ENCODE measurements at places on chromosomes 4 and X. TPM values are rescaled to one million over a fixed set of nuclear protein-coding genes. Genes with fewer than 3 reads are reported as not detected.

GRCh38 chr4:108570993-108571569 lies 49.3 kb upstream of the RPL34 start:
- H3K4me3 ChIP-seq: no peak overlapping the region
- H3K4me1 ChIP-seq: peaks cover 27% of the 10 kb centered on the region
- H3K27ac ChIP-seq: no peak overlapping the region
- DNase-seq: no peak

Gene PRDX4
- total RNA-seq: 17.0 TPM

DNA sequence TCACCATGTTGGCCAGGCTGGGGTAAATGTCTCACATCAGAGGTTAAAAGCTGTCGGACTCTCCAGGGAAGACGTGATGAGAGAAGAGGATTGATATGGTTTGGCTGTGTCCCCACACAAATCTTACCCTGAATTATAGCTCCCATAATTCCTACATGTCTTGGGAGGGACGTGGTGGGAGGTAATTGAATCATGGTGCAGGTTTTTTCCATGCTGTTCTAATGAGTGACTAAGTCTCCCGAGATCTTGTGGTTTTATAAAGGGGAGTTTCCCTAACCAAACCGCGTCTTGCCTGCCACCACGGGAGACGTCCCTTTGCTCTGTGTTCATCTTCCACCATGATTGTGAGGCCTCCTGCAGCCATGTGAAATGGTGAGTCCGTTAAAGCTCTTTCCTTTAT lies 64.4 kb downstream of the ASMT start:
- peak overlapping the region; percentile 27 for H3K27ac ChIP-seq
- H3K27me3 ChIP-seq: no peaks in the 10 kb centered on the region
- H3K36me3 ChIP-seq: peaks cover 37% of the 10 kb centered on the region
- DNase-seq: no peak
- no peak overlapping the region for H3K4me3 ChIP-seq
- peaks cover 18% of the 10 kb centered on the region for H3K4me1 ChIP-seq

GRCh38 chr4:153527690-153528089 lies 61.5 kb downstream of the TMEM131L start:
- DNase-seq: no peak
- H3K27ac ChIP-seq: peak overlapping the region; percentile 93
- H3K27me3 ChIP-seq: no peaks in the 10 kb centered on the region
- peaks cover 82% of the 10 kb centered on the region for H3K4me1 ChIP-seq
- peaks cover 23% of the 10 kb centered on the region for H3K36me3 ChIP-seq

- no peak overlapping the region for H3K27ac ChIP-seq
- no peaks in the 10 kb centered on the region for H3K36me3 ChIP-seq
- no peaks in the 10 kb centered on the region for H3K4me1 ChIP-seq
- H3K27me3 ChIP-seq: peaks cover 6% of the 10 kb centered on the region
Measured at GRCh38 chr4:82517043-82517442, 44.7 kb downstream of the TMEM150C start.

GRCh38 chr4:10684631-10685030 lies at the start of gene CLNK:
Gene CLNK (minus strand): TSS chr4:10684768. CDS start chr4:10667869, 16,899 bp downstream.
- H3K4me1 ChIP-seq: peaks cover 8% of the 10 kb centered on the region
- peak within 1 kb of the TSS; percentile 26 for H3K4me3 ChIP-seq
- H3K27ac ChIP-seq: no peak within 1 kb of the TSS
- DNase-seq: no peak
- H3K36me3 ChIP-seq: peaks cover 5% of the 10 kb centered on the region
- peaks cover 3% of the 10 kb centered on the region for H3K27me3 ChIP-seq

GRCh38 chrX:15785176-15785750 lies 5.0 kb upstream of the ZRSR2 start:
- DNase-seq: no peak
- no peak overlapping the region for H3K4me3 ChIP-seq
- no peak overlapping the region for H3K27ac ChIP-seq
- H3K27me3 ChIP-seq: no peaks in the 10 kb centered on the region
- H3K36me3 ChIP-seq: peaks cover 4% of the 10 kb centered on the region
- peaks cover 6% of the 10 kb centered on the region for H3K4me1 ChIP-seq

Gene SSX4
- not detected for total RNA-seq

Gene TREX2
- total RNA-seq: 3.1 TPM

DNA sequence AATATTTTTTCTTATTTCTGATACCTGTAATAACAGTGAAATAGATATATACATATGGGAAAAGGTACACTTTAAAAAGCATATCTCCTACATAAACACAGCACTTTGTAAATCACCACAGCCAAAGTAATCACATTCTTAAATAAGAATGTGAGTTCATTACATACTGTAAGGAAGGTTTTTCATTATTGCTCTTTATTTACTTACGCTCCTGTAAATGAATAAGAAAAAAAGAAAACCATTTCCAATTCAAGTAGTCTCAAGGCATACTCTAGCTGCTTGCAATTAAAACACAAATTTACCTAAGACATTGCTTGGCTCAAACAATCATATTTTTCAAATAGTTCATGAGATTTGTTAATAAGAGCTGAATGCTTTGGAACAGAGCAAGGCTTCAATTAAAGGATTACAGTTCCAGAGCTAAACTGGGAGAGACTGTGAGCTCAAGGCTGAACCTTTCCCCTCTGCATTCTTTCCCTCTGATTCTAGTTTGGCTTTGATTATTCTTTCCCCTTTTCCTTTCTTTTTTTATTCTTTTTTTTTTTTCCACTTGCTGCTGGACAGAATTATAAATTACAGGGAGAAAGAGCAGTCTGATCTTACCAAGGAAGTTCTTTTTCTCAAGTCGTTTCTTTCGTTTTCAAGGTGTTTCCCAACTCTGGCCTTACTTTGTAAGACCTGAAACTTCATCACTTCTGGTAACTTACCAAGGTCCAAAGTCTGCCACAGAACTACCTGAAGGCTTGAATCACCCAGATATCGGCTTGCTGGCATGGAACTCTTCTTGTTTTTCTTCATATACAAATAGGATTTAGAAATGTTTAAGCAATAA lies 278.3 kb downstream of the INPP4B start:
- peaks cover 16% of the 10 kb centered on the region for H3K4me1 ChIP-seq
- no peaks in the 10 kb centered on the region for H3K27me3 ChIP-seq
- peaks cover 3% of the 10 kb centered on the region for H3K36me3 ChIP-seq
- no peak for DNase-seq
- no peak overlapping the region for H3K27ac ChIP-seq
- peak overlapping the region; percentile 75 for H3K4me3 ChIP-seq

DNA sequence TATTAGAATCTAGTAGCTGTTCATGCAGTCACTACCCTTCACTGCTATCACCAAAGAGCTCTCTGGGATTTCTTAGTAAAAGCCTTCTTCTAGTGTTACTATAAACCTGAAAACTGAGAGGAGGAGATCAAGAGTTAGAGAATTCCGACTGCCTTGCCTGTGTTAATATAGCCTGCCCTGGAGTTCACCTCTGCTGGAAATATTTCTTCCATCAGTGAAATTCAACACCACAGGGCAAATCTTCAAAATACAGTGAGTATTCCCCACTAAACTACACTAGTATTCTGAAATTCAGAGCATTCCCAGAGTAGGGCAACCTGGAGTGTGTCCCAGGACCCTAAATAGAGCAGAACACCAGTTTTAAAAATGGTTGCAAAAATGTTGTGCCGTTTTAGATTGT lies 301.1 kb downstream of the ARHGAP24 start:
- peaks cover 2% of the 10 kb centered on the region for H3K27me3 ChIP-seq
- H3K36me3 ChIP-seq: no peaks in the 10 kb centered on the region
- H3K27ac ChIP-seq: no peak overlapping the region
- H3K4me1 ChIP-seq: no peaks in the 10 kb centered on the region

Gene CD99L2
- total RNA-seq: 18.5 TPM

GRCh38 chr4:149347139-149347538 lies 468.5 kb downstream of the IQCM start:
- no peaks in the 10 kb centered on the region for H3K36me3 ChIP-seq
- no peak overlapping the region for H3K27ac ChIP-seq
- DNase-seq: no peak
- no peak overlapping the region for H3K4me3 ChIP-seq
- H3K27me3 ChIP-seq: no peaks in the 10 kb centered on the region
- no peaks in the 10 kb centered on the region for H3K4me1 ChIP-seq

Gene PAGE5
- 0.83 TPM for total RNA-seq

DNA sequence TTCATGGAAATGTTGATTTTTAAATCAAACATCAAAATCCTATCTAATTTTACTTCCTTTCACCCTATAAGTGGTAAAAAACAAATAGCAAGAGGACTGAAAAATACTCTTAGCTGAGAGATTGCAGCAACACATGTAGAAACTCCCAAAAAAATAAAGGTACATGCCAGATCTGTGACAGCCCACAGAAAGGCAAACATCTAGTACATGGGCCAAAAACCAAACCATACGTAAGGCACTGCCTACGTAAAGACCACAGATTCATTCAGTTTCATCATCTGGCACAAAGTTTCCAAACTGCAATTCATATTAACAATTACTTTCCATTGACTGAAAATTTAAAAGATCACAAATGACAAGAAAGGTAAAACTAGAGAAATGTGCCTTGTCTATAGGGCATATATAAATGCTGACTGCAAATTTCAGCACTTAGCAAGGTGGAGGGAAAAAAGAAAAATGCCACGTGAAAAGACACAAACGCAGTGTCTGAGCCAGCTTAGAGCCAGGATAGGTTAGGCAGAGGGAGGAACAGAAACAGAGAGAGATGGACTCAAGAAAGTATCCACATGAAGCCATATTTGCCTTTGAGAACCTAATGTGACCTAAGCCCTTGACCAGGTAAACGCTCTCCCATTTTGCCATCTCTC lies 88.1 kb downstream of the TSPAN5 start:
- no peak overlapping the region for H3K4me3 ChIP-seq
- no peak for DNase-seq
- H3K27me3 ChIP-seq: no peaks in the 10 kb centered on the region
- H3K27ac ChIP-seq: no peak overlapping the region
- H3K36me3 ChIP-seq: peaks cover 33% of the 10 kb centered on the region

DNA sequence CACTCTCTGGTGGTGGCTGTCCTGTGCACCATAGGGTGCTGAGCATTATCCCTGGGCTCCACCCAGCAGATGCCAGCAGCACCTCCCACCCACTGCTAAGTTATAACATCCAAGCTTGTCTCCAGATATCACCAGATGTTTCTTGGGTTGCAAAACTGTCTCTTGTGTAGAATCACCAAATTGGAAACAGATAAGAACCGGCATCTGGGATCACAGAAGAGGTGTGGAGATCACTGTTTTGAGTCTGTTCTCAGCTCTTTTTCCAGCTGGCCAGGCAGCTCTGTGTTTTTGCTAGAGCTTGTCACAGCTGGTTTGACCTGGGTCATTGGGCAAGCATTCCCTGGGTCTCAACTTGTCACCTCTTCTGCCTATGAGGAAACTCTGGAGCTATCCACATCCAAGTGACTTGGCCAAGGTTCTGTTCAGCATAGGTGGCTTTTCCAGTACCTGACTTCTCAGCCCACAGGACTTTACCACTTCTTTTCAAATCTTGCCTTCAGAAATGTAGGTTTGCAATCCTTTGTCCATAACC lies 15.3 kb upstream of the PUDP start:
- H3K27me3 ChIP-seq: no peaks in the 10 kb centered on the region
- no peak overlapping the region for H3K27ac ChIP-seq
- H3K36me3 ChIP-seq: no peaks in the 10 kb centered on the region
- H3K4me3 ChIP-seq: no peak overlapping the region
- peaks cover 2% of the 10 kb centered on the region for H3K4me1 ChIP-seq

- no peak for DNase-seq
- H3K4me3 ChIP-seq: no peak overlapping the region
- no peak overlapping the region for H3K27ac ChIP-seq
- H3K27me3 ChIP-seq: no peaks in the 10 kb centered on the region
- peaks cover 7% of the 10 kb centered on the region for H3K36me3 ChIP-seq
Measured at GRCh38 chr4:146329050-146329716, 114.8 kb downstream of the REELD1 start.

Gene GYPE
- 3.5 TPM for total RNA-seq

DNA sequence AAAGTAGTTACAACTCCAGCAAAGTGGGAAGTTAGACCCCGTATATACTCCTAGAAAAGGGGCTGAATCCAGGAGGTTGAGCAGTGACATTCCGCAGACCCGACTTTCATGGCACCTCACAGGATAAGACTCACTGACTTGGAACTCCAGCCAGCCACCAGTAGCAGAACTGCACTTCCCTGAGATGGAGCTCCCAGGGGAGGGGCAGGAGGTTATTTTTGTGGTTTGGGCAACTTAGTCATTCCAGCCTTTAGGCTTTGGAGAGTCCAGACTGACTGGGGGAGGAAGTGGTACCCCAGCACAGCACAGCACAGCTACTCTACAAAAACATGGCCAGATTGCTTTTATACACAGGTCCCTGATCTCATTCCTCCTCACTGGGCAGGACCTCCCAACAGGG lies 319.1 kb downstream of the PCDH19 start:
- no peaks in the 10 kb centered on the region for H3K36me3 ChIP-seq
- no peaks in the 10 kb centered on the region for H3K4me1 ChIP-seq
- DNase-seq: no peak
- no peaks in the 10 kb centered on the region for H3K27me3 ChIP-seq
- H3K27ac ChIP-seq: no peak overlapping the region
- H3K4me3 ChIP-seq: no peak overlapping the region

Gene CXCL8
- total RNA-seq: 2.3 TPM

DNA sequence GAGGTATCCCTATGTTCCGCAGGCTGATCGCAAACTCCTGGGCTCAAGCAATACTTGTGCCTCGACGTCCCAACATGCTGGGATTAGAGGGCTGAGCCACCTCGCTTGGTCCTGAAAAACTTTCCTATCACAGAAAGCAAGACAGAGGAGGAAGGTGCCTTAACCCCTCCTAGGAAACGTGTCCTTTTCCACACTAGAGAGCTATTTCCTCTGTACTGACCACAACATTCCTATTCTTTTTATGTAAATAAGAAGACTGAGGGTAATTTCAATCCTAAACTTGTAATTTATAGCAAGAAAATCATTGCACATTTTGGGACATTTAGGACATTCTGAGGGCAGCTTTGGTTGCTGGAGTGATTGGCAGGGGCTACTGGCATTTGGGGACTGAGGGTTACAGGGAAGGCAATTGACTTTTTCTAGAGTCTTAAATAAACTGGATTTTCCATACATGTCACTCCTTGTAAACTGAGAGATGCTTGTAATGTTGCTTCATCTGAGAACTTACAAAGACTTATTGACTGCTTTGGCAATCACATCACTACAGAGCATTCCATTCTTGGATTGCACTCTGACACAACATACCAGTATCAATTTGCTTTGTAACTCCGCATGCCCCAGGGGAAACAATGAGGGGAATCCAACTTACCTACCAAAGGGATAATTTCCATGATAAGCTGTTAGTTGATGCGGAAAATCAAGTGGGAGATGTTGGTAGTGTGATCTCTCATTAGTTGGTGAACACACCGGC lies 15.6 kb downstream of the XAGE3 start:
- H3K4me1 ChIP-seq: no peaks in the 10 kb centered on the region
- H3K36me3 ChIP-seq: no peaks in the 10 kb centered on the region
- no peak for DNase-seq
- no peak overlapping the region for H3K4me3 ChIP-seq
- H3K27me3 ChIP-seq: peaks cover 5% of the 10 kb centered on the region

Gene NPNT
- not detected for total RNA-seq

GRCh38 chr4:56315543-56315942 lies 71.7 kb downstream of the AASDH start:
- no peak overlapping the region for H3K27ac ChIP-seq
- no peaks in the 10 kb centered on the region for H3K36me3 ChIP-seq
- no peaks in the 10 kb centered on the region for H3K4me1 ChIP-seq
- no peak overlapping the region for H3K4me3 ChIP-seq
- no peak for DNase-seq

DNA sequence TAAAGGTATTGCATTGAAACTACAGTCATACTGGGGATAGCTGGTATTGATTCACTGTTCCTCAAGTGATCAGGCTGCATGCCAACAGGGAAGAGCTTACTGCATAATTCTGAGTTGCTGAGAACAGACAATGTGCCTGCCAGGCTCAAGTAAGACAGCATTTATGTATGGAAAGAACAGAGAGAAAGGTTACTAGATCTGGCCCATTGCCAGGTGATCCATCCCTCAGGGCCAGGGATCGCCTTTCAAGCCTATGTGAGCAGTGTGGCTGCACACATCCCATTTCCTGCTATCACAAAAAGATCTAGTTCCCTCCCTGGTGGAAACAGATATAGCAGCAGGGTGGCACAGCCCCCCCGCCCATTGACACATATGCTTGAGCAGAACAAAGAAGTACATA lies 254.0 kb downstream of the TMA16 start:
- H3K36me3 ChIP-seq: no peaks in the 10 kb centered on the region
- no peaks in the 10 kb centered on the region for H3K27me3 ChIP-seq
